Hematopoietic multipotent progenitor cell (in vitro differentiated cells): ENCODE measurements at places on chromosomes 13 and 19.

DNA sequence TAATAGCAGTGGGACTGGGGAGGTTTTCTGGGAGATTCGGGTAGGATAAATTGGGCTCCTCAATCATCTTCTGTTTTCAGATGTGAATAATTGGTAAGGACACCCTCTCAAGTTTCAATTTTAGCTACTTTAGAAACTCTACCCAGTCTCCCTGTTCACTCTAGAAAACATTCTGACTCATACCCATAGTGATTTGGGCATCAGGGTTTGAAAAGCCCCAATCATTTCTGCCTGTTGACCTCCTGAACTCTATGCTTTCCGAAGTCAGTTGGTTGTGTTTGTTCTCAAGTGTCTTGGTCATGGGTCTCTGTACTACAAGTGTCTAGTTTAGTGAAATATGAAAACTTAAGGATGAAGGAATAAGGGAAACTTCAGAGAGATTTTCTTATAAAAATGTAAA lies 911.3 kb upstream of the GPC6 start:
- DNase-seq = no peak

DNA sequence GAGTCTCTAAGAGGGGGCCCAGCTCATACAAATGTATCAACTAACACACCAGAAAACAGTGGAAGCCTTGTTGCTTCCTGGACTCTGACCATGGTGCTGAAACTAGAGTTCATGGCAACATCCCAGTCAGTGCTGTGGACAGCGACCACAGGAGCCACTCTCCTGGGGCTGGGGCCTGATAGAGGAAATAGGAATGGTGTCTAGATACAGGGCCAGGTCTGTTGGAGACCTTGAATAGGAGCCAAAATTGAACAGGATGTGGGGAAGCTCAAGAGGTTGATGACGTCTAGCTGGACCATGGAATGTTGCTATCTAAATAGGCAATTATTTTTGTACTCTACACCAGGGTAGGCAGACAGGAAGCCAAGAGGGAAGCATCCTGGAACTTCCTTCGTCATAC lies 21.7 kb downstream of the LILRB4 start:
- no peak for DNase-seq

- DNase-seq = no peak
Observed at GRCh38 chr19:18229474-18229873, 3.2 kb upstream of the PDE4C start.

DNA sequence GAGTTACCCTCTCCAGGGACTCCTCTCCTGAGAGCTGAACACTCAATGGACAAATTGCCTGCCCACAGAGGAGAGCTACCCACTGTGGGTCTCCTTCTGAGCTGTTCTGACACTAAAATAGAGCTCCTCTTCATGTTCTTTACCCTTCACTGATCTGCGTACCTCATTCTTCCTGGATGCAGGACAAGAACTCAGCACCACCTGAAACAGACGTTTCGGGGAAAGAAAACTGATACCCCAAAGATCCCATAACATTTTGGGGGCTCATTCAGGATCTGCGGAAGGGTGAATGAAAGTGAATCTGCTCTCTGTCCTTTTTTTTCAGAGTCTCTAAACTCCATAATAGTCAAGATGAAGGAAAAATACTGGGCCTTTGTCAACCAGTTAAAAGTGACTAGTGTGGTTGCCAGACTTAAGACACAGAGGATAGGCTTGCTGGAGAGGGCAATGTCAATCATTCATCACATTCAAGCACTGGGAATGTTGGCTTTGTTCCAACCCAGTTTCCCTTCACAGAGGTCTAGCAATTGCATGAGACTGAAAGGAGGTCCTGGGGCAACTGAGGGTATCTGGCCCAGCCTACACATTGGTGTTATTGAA lies 136.7 kb upstream of the SLITRK6 start:
- DNase-seq = no peak

DNA sequence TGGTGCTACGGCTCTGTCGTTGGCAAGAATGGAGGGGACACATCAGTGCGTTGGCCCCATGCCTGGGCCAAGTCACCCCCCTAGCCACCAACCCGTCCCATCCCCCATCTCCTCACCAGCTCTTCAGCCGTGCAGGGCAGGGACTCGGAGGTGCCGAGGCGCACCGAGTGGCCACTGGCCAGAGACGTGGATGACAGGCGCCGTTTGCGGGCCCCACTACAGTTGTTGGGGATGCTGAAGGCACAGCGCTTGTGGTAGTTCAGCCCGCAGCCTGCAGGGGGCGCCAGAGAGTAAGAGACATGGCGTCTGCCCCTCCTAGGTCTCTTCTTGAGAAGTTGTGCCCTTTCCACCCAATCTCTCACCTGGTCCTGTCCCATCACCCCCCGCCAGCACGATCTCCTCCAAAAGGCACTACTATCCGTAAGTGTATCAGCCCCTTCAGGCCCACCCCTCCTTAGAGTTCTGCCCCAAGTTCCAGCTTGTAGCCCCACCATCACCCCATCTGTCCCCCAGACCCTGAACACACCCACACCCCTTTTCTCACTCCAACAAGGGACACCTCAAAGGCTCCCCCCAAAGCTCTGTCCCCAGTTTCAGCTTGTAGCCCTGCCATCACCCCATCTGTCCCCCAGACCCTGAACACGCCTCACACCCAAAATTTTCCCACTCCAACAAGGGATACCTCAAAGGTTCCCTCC lies 12.4 kb downstream of the PRKD2 start:
- peak; percentile 75 for DNase-seq

- no peak for DNase-seq
Observed at GRCh38 chr13:109256866-109257760, 529.3 kb downstream of the IRS2 start.

- no peak for DNase-seq
Observed at GRCh38 chr13:97259798-97260714, 37.9 kb downstream of the MBNL2 start.

- no peak for DNase-seq
Observed at GRCh38 chr13:27012482-27013197, 159.0 kb downstream of the USP12 start.

GRCh38 chr19:56978023-56978565 lies 137.6 kb upstream of the PEG3 start:
- no peak for DNase-seq

GRCh38 chr19:6979399-6979798 lies 41.8 kb downstream of the MBD3L2B start:
- DNase-seq = no peak

DNA sequence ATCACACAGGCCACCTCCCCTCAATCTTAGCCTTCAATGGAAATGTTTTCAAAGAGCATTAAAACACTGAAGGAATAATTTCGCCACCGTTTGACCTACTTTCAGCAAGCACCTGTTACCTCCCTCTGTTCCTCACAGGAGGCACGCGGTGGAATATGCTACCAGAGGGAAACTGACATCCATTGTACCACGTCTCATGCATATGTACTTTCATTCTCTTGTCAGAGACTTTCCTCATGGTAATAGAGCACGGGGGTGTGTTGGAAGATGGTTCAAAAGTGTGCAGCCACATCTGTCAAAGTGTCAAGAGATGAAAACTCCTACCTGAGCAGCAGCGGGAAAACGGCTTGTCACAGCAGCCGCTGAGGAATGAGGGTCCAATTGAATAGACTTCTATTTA lies 143.4 kb downstream of the NALCN start:
- no peak for DNase-seq

- no peak for DNase-seq
Observed at GRCh38 chr13:106867249-106867648, 299.3 kb upstream of the ARGLU1 start.

DNA sequence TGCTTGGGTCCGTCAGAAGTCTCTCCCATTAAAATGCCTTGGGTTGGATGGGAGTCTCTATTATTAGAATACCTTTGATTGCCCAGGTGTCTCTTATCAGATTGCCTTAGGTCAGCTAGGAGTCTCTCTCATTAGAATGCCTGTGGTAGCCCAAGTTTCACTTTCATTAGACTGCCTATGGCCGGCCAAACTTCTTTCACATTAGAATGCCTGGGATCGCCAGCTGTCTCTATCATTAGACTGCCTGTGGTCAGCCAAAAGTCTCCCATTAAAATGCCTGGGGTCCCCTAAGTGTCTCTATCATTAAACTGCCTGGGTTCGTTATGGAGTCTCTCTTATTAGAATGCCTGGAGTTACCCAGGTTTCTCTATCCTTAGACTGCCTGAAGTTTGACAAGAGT lies 1476.7 kb downstream of the UQCRFS1 start:
- DNase-seq = no peak

- peak; percentile 40 for DNase-seq
Observed at GRCh38 chr13:112893570-112894422, 75.2 kb upstream of the MCF2L start.

DNA sequence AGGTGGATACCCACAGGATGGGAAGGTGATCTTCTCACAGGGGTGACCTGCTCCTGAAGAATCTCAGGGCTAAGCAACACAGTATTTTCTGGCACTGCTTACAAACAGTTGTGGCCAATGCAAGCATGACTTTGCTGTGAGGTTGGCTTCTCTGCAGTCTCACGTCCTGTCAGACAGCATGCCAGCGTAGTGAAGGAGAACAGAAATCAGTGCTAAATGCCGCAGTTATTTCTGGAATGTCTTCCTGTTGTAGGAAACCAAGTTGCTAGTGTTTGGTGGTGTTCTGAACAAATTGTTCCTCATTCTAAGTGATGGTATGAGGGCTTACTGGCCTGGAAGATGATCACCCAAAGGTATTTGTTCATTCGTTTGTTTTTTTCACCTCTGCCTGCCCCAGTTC lies 320.1 kb downstream of the MTUS2 start:
- DNase-seq = no peak

DNA sequence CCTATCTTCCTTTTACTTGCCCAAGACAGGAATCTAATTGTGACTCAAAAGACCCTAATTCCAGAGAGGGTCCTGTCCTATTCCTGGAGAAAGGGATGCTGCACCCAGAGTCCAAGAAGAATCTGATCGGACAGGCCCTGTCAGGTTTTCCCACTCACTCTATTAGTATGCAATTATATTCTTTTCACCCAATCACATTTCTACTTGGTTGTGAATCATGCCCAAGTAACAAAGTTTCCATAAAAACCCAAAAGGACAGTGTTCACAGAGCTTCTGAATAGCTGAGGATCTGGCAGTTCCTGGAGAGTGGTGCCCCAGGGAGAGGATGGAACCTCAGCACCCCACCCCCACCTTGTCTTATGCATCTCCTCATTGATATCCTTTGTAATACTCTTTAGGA lies 135.3 kb upstream of the SLITRK5 start:
- no peak for DNase-seq

GRCh38 chr19:18514800-18515682 lies 6.8 kb downstream of the ELL start:
- no peak for DNase-seq

DNA sequence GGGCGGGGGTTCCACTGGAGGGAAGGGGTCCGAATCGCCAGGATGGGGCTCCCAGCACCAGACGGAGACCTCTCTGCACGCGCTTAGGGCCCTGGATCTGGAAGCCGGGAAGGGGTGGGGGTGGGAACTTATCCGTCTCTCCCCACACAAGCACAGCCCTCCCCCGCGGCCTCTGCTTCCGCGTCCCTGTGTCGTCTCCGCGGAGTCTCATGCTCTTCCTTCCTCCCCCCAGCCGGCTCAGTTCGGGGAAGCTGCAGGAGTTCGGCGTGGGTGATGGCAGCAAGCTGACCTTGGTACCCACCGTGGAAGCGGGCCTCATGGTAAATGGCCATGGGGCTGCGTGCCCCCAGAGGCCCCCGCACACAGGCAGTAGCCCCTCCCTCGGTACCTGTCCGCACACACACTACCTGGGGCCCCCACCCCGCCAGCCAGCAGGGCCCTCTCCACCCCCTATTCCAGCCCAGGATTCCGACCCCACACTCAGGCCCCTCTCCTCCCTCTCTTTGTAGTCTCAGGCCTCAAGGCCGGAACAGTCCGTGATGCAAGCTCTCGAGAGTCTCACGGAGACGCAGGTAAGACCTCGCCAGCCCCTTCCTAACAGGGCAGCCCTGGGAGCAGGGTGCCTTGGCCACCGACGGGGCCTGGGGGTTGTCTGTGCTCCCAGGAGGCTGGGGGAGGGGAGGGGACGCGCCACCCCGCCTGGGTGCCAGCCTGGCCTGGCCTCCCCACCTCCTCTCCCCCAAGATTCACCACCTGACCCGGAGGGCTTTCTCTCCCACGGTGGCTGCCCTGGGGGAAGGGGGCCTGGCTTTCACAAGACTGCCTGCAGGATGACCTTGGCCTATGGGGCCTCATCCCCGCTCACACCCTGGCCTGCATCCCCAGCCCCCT lies 3.2 kb downstream of the MIDN start:
- peak; percentile 57 for DNase-seq

- DNase-seq = no peak
Observed at GRCh38 chr13:31433207-31433606, 233.4 kb downstream of the B3GLCT start.

DNA sequence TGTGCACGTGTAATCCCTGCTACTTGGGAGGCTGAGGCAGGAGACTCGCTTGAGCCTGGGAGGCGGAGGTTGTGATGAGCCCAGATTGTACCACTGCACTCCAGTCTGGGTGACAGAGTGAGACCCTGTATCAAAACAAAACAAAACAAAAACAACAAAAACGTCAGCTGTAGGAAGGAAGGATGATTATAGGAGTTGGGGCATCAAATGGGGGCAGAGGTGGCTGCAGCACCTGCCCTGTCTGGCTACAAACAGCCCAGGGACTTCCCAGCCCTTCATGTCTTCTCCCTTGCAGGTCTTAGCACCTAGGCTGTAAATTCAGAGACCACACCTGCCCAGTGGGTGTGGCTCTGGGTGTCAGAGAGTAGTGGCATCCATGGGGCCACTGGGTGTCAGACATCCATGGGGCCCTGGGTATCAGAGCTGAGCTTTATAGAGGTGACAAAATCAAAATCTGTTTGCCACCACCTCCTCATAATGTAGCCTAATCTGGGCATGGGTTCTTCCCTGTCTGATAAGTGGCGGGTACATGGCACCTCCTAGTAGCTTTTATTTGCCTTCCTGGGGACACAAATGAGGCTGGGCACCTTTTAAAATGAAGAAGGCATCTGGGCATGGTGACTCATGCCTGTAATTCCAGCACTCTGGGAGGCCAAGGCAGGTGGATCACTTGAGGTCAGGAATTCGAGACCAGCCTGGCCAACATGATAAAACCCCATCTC lies 4.7 kb upstream of the B3GNT3 start:
- no peak for DNase-seq

GRCh38 chr13:37001921-37002250 lies 1.3 kb downstream of the EXOSC8 start:
- DNase-seq = no peak

DNA sequence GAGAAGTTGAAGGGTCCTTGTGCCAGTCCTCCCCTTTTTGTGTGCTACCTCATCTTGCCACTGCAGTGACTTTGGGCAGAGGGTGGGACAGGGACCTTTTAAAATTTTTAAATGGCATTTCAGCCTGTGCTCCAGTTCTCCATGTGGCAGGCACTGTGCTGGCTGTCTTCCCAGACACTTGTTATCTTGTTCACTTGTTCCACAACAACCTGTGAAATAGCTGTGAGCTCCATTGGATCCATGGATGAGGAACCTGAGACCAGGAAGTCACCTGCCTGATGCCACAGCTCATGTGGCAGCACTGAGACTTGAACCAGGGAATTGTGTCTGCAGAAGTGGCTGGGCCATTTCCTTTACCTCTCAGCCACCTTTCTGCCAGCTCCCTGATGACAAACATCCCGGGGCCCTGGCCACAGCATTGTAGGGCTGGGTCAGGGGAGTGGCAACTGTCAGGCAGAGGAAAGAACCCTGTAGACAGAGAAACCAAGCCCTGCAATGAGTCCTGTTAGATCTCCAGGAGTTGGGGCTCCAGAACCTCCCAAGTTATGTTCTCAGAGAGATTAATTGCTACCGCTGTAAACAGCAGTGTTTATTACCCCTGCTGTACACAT lies 6.4 kb downstream of the EGLN2 start:
- no peak for DNase-seq
